A549 treated with DMSO at 1 μM for 4 hours (cell line): ENCODE measurements at places on chromosomes 6 and 20. TPM values are rescaled to one million over a fixed set of nuclear protein-coding genes. Genes with fewer than 3 reads are reported as not detected.

Gene IPCEF1
- 0.02 to 0.03 TPM in 2 of 5 replicates, not detected in the others for total RNA-seq

Gene EPPIN
- total RNA-seq, result not detected in 5 replicates

Gene KIF25
- total RNA-seq, result 0.06 to 0.07 TPM in 2 of 5 replicates, not detected in the others

Gene ANKRD66
- not detected in 5 replicates for total RNA-seq

Gene CFAP61
- total RNA-seq, result 0.26 to 0.70 TPM (median 0.39 TPM) in 4 of 5 replicates, not detected in the other

Gene DEFB132
- not detected in 5 replicates for total RNA-seq

Gene C20orf202
- 0.05 TPM in 1 of 5 replicates, not detected in the others for total RNA-seq

Gene GCLC
- total RNA-seq, result 107 to 131 TPM (median 122 TPM) in 5 replicates

Gene CD93
- not detected in 5 replicates for total RNA-seq

Gene SSR1
- total RNA-seq, result 71.5 to 84.7 TPM (median 78.0 TPM) in 5 replicates

Gene VSX1
- total RNA-seq, result 0.43 to 1.2 TPM (median 1.0 TPM) in 5 replicates
